ENCODE measurements at places on chromosomes 5 and 9.

DNA sequence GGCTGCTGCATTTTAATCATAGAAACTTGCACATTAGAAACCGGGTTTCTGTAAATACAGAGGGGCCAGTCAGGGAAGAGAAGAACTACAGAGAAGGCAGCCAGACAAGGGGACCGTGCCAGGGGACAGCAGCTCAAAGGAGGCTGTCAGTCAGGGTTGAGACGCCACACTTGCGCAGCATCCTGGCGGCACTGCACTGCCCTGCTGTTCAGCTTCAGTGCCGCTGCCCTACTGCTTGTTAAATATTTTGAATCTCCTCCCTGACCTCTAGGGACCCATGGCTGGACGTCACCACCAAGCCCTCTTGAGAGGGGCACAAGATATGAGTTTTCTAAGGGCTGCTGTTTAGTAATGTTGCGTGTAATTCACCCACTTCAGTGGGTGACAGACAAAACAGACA is 43.6 kb upstream of the ZBTB43 start:
- DNase-seq, result no peak

GRCh38 chr5:153439130-153439529 is 51.3 kb upstream of the GRIA1 start:
- no peak for DNase-seq

GRCh38 chr5:149224282-149224681 is 47.4 kb upstream of the AFAP1L1 start:
- DNase-seq, result no peak

DNA sequence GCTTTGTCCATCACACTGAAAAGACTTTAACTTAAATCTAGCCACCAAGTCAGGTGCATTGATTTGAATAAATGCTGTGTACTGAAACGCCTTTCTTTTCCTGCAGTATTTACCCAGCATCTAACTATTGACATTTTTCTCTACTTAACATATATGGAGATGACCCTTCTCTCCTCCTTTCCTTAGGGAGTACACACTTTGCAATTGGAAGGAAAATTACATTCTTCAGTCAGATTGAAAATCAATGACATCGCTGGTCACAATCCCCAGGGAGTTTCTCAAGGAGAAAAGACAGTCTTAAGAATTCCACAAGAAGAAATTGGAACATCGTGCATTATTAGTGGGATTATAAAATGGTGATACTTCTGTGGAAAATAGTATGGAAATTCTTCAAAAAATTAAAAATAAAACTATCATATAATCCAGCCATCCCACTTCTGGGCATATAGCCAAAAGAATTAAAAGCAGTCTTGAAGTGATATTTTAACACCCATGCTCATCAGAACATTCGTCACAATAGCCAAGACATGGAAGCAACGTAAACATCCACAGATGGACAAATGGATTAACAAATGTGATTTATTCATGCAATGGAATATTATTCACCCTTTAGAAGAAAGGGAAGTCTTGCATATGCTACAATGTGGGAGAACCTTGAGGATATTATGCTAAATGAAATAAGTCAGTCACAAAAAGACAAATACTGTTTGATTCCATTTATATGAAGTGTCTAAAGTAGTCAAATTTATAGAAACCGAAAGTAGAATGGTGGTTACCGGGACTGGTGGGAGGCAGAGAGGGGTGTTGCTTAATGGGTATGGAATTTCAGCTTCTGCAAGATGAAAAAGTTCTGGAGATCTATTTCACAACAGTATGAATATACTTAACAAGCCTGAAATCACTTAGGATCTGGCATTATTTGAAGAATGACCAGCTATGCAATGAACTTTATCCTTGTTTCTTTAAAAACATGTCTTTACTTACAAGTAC is 14.3 kb upstream of the FREM1 start:
- DNase-seq, result no peak

DNA sequence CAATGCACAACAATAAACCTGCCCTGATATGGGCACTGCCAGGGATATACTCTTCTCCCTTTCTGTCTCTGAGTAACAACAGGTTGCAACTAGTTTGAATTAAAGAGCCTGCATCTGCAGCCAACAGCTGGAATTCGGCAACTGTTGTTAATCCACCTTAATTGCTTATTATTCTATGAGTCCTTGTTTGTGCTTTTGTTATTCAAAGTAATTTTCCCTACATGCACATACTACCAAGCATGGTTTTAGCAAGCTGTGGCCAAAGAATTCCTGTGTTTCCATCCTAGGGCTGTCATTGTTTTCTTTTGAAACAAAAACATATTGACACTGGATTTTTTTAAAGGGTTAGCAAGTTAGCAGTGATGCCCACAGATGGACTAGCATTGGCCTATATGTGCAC is 171.5 kb downstream of the EFNA5 start:
- no peak for DNase-seq

DNA sequence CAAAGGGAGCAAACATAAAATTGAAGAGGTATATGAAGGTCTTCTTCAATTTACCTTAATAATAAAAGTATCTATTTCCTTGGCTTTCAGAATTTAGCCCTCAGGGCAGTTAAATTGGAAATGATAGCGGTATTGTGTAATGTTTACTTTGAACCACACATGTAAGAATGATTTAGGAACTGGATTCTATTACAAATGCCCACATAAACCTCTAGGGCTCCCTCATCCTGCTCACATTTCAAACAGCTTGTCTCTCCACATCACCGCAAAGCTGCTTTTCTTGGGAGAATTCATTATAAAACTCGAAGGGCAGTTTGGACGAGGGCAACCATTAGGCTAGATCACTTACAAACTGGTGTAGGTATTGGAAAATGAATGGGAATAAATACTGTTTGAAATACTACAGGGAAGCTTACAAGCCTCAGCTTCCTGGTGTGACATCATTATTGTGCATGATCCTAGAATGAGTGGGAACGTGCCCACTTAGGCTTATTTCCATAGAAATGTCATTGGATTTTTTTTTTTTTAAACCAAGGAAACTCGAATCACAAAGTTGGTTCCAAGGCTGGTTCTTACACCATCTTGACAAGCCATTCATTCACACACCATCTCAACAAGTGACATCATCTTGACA is 47.3 kb downstream of the MTRR start:
- no peak for DNase-seq

DNA sequence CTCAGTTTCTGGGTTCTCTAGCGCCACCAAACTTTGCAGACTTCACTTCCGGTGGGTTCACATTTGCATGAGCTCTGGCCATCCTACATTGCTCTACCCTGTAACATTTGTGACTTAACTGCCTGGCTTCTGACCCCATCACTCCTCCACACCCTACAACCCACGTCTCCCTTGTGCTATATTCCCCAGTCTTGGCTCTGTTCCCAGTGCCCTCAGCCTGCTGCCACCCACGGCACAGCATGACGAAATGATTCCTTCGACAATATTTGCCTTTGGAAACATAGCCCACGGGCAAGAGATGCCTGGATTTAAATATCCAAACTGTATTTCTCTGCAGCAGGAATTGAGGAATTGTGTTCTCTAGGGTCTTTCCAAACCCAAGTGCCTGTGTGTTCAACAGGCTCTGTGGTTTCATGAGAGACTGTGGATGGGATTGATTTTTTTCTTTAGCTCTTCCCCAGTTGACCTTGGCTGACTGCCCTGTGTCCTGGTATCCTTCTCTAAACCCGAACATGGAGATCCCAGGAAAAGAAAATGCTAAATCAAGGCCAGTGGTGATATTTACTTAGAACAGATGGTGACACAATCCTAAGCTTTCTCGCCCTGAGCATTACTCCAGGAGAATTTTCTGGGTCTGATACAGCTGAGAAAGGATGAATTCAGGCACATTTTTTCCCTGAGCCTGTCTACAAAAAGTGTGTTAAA is 44.4 kb upstream of the GRIA1 start:
- no peak for DNase-seq

- peak; percentile 75 for DNase-seq
Measured at GRCh38 chr5:178145965-178146820, 7.5 kb downstream of the NHP2 start.

GRCh38 chr9:135505406-135506187 is 5.1 kb downstream of the MRPS2 start:
- no peak for DNase-seq

- peak; percentile 77 for DNase-seq
Measured at GRCh38 chr5:114838937-114839336, 330.8 kb downstream of the TRIM36 start.

- DNase-seq, result no peak
Measured at GRCh38 chr5:95948631-95949030, 13.0 kb downstream of the ELL2 start.

DNA sequence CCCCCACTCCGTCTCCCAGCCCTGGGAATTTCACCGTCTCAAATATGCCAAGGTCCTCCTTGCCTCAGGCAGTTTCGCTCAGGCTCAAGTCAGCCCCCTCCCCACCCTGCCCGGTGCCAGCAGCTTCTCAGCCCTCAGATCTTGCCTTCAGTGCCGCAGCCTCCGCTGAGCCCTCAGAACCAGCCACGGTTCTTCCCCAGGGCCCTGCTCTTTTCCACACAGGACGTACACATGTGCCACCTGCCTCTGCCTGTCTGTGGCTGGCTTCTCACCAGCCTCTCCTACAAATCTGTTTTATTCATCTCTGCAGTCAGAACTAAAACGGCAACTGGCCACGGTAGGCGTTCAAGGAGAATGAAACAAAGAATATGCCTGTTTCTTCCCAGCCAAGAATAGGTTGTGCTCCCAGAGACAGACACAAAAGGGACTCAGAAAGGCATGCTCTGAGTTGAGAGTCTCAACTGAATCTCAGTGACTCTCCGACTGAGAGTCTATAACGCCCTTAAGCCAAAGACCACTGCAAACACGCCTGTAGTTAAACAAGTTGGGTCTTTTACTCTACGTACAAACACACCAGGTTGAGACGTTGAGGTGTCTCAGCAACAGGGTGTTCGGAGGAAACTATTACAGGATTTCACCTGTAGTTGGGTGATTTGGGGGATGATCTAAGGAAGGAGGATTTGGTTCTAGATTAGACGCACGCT is 10.6 kb upstream of the GRIN1 start:
- no peak for DNase-seq

DNA sequence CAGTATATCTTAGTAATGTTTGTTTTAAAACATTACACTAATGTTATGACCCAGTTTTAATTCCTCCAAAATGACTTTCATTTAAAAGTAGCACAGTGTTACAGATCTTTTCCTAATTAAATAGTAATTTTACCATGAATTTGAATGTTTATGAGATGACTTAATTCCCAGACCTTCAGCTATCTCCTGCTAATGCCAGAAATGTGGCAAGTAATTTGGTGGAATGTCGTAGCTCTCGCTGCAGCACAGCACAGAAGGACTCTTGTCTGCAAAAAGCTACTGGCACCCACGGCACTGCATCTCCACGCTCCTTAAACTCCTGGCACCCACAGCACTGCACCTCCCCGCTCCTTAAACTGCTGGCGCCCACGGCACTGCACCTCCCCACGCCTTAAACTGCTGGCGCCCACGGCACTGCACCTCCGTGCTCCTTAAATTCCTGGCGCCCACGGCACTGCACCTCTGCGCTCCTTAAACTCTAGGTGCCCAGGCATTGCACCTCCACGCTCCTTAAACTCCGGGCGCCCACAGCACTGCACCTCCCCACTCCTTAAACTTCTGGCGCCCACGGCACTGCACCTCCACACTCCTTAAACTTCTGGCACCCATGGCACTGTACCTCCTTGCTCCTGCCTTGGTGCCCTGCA is 163.1 kb downstream of the CDK5RAP2 start:
- DNase-seq, result no peak

- DNase-seq, result no peak
Measured at GRCh38 chr9:112226091-112226490, 51.0 kb upstream of the SUSD1 start.

GRCh38 chr5:158303883-158304282 is 444.9 kb upstream of the CLINT1 start:
- no peak for DNase-seq

DNA sequence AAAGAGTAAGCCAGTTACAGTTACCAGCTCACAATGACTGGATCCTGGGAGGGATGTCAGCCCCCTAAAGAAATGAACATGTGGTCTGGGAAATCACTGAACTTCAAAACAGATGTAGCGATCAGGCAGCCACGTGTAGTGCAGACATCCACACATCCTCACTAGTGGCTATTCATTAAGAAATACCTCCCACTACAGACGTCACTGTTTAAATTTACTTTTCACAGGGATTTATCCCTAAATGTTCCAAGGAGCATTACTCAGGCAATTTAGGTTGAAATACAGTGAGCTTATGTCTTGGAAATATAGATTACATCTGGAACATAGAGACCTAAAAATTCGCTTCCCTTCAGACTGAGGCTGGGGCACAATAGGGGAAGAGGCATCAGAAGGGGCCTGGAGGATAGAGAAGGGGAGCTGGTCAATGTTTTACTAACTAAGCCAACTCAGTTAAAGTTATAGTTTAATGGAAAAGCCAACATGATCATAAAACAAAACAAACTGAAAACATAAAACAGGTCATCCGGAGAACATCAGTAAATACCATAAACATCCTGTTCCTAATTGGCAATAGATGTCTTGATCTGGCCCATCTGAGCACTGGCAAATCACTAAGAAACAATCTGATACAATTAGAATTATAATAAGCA is 92.3 kb downstream of the FANCC start:
- DNase-seq, result no peak

GRCh38 chr5:81014348-81014747 is 54.2 kb downstream of the RASGRF2 start:
- no peak for DNase-seq

- DNase-seq, result no peak
Measured at GRCh38 chr9:13352451-13352979, 73.0 kb upstream of the MPDZ start.

DNA sequence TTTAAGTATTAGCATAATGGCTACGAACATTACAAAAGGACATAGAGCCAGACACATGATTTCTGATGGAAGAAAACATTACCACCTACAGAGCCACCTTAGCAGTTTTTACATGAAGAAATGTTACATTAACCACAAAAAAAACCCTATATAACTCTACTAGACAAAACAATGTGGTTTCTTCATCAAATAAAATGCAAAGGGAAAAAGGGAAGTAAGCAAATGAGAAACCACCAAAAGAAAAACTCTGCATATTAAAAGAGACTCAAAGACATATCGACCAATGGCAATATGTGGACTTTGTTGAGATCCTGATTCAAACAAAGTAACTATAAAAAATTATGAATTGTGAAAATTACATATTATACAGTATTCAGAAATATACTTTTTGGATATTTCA is 132.7 kb downstream of the TSSK1B start:
- no peak for DNase-seq

GRCh38 chr9:126452106-126452505 is 125.5 kb downstream of the MVB12B start:
- no peak for DNase-seq

GRCh38 chr5:78550891-78551290 is 97.7 kb downstream of the LHFPL2 start:
- no peak for DNase-seq

DNA sequence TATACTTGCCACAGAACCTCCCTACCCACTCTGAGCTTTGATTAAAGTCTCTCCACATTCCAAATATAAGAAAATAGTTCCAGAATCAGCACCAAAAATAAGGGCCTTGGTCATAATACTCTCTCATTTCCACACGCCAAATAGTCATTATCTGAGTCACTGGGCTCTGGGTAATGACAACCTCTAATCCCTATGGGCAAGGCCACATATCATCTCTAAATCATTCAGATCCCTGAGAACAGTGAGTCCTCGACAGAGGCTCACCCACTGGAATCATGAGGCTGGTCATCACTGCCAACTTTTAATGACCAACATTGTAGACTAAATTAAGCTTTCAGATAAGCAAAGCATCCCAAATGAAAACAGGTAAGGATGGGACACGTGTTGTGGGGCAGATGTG is 28.1 kb downstream of the FAM114A2 start:
- DNase-seq, result no peak

GRCh38 chr9:108057421-108058134 is 568.0 kb upstream of the KLF4 start:
- peak; percentile 76 for DNase-seq

GRCh38 chr9:18109675-18110074 is 364.3 kb upstream of the ADAMTSL1 start:
- DNase-seq, result no peak
